ENCODE measurements at places on chromosomes 12 and 14.

- no peak for DNase-seq
Measured at GRCh38 chr14:68011406-68012028, 191.9 kb downstream of the RAD51B start.

GRCh38 chr12:88241862-88242570, 99.9 kb downstream of the TMTC3 start:
- no peak for DNase-seq

GRCh38 chr12:6532927-6533652, 1.2 kb upstream of the GAPDH start:
- no peak for DNase-seq

GRCh38 chr12:26935636-26936378, 2.0 kb downstream of the INTS13 start:
- DNase-seq = no peak

GRCh38 chr12:17358835-17359234, 731.2 kb downstream of the RERGL start:
- no peak for DNase-seq

GRCh38 chr12:66552716-66553115, 126.2 kb downstream of the GRIP1 start:
- no peak for DNase-seq

- no peak for DNase-seq
Measured at GRCh38 chr12:132909030-132909368, 21.6 kb upstream of the CHFR start.

DNA sequence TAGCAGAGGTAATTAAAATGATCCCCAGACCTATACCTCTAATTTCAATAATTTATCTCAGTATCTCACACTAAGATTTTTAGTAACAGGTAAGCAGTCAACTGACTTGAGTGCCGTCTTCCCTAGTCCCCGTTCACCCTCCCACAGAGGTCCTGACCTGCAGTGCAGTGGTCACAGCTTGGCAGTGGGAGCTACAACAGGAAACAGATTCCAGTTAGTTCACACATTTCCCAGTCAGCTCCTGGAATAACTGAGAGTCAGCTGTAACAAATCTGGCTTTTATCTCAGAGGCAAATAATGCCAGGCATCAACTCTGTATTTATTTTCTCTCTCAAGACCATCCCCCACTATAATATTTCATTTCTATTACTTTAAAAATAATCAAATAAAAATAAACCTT, 308.2 kb downstream of the ATP23 start:
- DNase-seq = no peak

DNA sequence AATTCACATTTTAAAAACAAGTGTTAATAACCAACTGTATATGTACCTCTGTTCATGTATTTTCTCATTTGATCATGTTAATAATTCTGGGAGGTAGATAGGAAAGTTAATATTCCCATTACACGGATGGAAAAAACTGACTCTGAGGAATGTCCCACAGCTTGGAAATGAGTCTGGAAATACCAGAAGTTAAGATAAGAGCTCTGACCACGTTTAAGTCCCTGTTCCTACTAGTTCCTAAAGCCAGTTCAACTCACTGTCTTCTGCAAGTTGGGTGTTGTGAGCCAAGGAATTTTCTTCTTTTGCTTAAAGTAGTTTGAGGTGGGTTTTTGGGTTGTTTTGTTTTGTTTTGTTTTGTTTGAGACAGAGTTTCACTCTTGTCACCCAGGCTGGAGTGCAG, 104.5 kb downstream of the TMEM30B start:
- no peak for DNase-seq

DNA sequence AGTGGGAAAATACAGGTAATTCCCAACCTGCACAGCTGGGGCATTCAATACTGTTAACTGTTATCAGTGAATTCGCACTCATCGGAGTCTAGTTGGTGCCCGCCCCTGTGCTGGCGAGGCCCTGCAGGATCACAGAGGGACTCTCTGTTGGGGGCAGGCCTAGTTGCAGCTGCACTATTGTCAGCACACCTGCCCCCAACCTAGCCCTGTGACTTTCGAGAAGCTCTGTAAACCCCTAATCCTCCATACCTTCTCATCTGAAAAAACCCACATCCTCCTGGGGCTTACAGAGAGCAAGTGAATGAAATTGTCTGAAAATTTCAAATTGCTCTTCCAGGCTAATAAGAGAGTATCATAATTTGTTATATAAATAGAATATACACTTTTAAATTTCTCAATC, 132.2 kb upstream of the NUDT4 start:
- DNase-seq = no peak

Measured in left renal cortex interstitium (tissue), 4 donors.